ENCODE measurements at places on chromosomes 16 and 17.

DNA sequence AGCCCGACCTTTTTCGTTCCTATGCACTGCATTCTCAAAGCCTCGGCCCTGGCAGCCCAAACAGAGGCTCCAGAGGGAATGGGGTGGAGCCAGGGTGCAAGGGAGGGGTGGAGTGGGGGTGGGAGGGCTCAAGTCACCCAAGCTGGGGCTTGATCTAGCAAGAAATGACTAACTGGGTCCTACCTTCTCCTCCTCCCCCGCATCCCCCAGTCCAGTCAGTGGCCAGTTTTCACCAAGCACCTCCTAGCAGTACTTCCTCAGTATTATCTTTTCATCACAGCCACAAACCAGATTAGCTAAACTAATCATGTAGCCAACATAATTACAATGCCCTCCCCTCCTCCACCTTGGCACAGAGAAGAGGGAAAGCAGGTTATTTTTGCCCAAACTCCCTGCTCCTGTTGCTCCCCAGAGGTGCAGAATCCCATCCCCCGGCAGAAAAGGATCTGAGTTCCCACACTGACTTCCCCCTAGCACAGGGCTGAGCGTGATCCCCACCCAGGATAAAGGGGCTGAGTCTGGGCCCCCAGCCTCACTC, 2.2 kb downstream of the JUP start:
- DNase-seq = no peak

- no peak for DNase-seq
Observed at GRCh38 chr16:65600629-65601028, 478.8 kb upstream of the CDH11 start.

GRCh38 chr17:68694791-68695485, 93.8 kb upstream of the FAM20A start:
- DNase-seq = no peak

DNA sequence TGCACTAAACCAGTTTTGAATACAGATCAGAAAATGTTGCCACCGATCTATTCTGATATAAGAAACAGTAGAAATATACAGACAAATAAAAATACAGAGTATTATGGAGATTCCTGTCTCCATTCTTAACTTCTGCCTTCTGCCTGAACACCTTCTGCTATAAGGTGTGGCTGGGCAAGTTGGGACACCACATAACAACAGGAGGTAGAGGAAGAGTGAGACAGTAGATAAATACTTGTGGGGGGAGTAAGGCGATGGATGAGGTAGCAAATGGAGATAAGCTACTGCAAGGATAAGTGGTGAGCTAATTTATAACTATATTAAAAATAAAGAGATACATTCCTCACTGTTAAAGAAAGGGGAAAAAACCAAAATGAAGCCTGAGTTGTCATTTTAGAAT, 143.7 kb downstream of the CDH8 start:
- DNase-seq = no peak

GRCh38 chr17:72465191-72466024, 344.6 kb downstream of the SOX9 start:
- DNase-seq = no peak

GRCh38 chr17:28901866-28902818, 737 bp downstream of the DHRS13 start:
- DNase-seq = no peak

- DNase-seq = no peak
Observed at GRCh38 chr16:11691235-11691634, 23.0 kb downstream of the SNN start.

GRCh38 chr17:65143889-65144604, 6.9 kb downstream of the RGS9 start:
- peak; percentile 21 for DNase-seq
